ENCODE measurements at places on chromosomes 1 and 21.

GRCh38 chr1:54096227-54096876 lies 42.9 kb downstream of the TCEANC2 start:
- no peak for DNase-seq

DNA sequence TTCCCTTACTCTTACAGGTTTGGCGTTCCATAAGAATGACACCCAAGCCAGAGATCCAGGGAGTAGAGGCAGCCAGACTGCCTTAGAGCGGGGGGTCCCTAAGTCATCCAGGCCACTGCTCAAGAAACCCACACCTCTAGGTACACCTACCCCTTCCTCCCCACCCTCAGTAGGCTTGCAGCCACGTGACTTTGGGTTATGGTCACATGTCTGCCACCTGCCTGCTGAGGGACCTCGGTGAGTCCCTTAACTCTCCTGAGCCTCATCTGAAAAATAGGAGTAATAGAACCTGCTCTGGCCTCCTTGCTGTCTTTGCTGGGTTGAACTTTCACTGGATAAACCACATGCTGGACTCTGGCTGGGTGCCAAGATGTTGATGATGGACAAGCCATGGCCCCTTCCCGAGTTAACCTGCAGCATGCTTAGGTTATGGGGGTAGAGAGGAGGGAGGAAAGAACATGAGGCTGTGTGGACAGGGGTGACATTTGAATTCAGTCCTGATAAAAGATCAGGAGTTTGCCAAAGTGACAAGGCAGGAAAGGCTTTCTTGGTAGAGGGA lies 4.5 kb downstream of the RPS6KA1 start:
- no peak for DNase-seq

GRCh38 chr1:103517380-103518047 lies 8.0 kb upstream of the RNPC3 start:
- no peak for DNase-seq

- peak; percentile 26 for DNase-seq
Observed at GRCh38 chr1:200780545-200781369, 42.1 kb downstream of the CAMSAP2 start.

- no peak for DNase-seq
Observed at GRCh38 chr1:213983493-213984386, 4.0 kb upstream of the PROX1 start.

- DNase-seq = no peak
Observed at GRCh38 chr1:228448372-228448771, 31.7 kb upstream of the TRIM17 start.

DNA sequence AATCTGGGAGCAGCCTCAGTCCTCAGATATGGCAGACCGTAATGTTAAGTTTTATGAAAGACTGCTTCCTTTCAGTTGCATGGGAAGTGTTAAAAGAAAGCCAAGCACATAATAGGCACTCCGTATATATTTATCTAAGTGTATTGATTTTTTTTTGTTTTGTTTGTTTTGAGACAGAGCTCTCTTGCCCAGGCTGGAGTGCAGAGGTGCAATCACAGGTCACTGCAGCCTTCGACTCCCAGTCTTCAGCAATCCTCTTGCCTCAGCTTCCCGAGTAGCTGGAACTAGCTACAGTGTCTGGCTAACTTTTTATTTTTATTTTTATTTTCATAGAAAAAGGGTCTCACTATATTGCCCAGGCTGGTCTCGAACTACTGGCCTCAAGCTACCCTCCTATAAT lies 341.8 kb downstream of the USH2A start:
- DNase-seq = no peak

- DNase-seq = no peak
Observed at GRCh38 chr1:216247937-216248336, 175.3 kb downstream of the USH2A start.

DNA sequence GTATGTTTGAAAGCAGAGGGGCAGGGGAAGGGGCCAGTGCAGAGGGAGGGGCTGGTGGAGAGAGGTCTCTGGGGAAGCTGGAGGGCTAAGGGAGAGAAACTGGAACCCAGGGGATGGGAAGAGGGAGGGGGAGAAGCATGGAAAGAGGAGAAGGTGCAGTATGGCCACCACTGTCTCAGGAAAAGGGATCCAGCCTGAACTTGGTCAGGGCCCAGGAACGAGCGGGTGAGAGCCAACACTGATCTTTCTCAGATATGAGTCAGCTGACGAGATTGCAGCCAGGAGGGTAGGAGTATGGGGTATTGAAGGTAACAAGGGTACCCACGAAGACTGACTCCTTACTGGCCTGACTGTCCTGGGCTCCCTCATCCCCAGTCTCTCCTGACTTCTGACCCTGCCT lies 18.0 kb downstream of the TIE1 start:
- DNase-seq = no peak

- peak; percentile 87 for DNase-seq
Observed at GRCh38 chr1:151006327-151007052, at the start of gene MINDY1. MINDY1 (minus strand) TSS chr1:151006902; CDS start chr1:151002617, 4,285 bp downstream.

- peak; percentile 49 for DNase-seq
Observed at GRCh38 chr1:175822580-175822979, 79.2 kb upstream of the TNR start.

Data from renal cortical epithelial cell (primary cell).